ENCODE measurements at places on chromosomes 13 and 19.

DNA sequence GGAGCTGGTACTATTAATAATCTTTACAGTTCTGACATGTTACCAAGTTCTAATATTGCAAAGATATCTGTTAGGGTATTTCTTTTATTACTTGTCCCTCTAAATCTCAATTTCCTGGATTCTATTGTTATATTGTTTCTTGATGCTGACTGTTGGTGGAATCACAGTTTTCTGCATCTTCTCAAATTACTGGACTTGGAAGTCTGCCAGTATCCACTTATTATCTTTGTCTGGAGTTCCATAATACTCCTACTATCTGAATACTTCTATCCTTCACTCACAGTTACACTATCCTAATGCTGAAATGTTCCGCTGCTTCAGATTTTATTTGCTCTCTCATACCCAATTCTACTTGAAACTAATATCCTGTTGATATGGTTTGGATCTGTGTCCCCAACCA lies 1985.7 kb upstream of the PRR20A start:
- DNase-seq: no peak

GRCh38 chr13:40589285-40590109 lies 76.9 kb downstream of the FOXO1 start:
- no peak for DNase-seq

GRCh38 chr19:42207767-42208271 lies 9.7 kb downstream of the DEDD2 start:
- no peak for DNase-seq

- no peak for DNase-seq
Observed at GRCh38 chr13:77740931-77741596, 43.6 kb downstream of the SLAIN1 start.

- no peak for DNase-seq
Observed at GRCh38 chr13:44188257-44188656, 185.4 kb upstream of the SERP2 start.

Data from progenitor cell of endocrine pancreas (in vitro differentiated cells).